ENCODE measurements at places on chromosomes 6 and 20.

DNA sequence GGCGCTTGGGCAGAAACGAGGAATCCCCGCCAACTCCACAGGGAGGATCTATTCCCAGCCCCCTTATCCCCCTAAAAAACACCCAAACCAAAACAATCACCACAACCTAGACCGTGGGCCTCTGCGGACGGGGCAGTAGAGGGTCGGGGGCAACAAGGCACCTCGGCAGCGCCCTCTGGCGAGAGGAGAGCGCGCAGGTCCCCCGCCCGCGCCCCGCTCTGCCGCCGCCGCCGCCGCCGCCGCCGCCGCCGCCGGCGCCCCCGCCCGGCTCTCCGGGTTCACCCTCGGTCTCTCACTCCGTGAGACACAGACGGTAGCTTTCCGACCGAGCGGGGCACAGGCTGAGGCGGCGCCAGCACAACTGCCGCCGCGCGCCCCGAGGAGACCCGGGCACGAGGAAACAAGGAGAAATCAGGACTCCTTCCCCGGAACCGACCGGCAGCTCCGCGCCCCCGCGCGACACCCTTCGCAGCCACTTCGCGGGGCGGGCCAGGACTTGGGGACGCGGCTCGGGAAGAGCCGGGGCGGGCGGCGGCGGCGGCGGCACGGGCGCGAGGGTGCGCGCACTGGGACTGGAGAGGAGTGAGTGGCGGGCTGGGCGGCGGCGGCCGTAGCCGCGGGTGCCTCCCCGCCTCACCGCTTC is at the start of gene SLC35F1:
Gene SLC35F1, plus strand, starts transcription at position 307 of the 643 bp plus-strand sequence.
- DNase-seq = no peak

DNA sequence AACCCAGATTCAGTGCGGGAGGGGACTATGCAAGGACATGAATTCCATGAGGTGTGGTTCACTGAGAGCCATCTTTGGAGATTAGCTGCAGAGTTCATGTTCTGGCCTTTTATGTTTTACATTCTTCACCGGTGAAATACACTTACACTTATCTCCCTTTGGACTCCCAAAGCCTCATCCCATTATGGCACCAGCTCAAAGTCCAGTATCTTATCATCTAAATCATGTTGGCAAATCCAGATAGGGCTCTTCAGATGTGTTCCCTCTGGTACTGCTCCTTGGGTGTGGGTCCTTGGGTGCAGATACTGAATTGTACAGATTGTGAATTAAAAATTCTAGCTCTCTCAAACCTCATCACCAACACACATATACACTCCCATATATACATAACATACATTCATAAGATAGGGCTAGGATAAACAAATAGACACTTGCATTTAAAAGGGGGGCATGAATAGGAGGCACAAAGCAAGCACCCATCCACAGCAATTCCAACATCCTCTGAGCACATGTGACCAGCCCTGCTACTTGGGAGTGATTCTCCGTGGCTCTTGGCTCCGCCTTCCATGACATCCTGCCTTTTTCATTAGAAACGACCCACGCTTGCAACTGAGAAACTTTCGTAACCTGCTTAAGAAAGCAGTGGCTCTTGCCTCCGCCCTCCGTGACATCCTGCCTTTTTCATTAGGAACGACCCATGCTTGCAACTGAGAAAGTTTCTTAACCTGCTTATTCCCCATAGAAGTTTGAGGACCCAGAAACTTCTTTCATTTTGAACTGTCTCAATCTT is 53.6 kb upstream of the LRRC1 start:
- peak; percentile 16 for DNase-seq

- DNase-seq = no peak
Observed at GRCh38 chr6:117167520-117168271, 97.7 kb upstream of the VGLL2 start.

GRCh38 chr6:73691512-73691911 is 4.5 kb upstream of the CD109 start:
- no peak for DNase-seq

GRCh38 chr20:43843096-43843964 is 71.3 kb upstream of the TOX2 start:
- DNase-seq = no peak

- no peak for DNase-seq
Observed at GRCh38 chr6:33456156-33456555, 1.8 kb downstream of the ZBTB9 start.

DNA sequence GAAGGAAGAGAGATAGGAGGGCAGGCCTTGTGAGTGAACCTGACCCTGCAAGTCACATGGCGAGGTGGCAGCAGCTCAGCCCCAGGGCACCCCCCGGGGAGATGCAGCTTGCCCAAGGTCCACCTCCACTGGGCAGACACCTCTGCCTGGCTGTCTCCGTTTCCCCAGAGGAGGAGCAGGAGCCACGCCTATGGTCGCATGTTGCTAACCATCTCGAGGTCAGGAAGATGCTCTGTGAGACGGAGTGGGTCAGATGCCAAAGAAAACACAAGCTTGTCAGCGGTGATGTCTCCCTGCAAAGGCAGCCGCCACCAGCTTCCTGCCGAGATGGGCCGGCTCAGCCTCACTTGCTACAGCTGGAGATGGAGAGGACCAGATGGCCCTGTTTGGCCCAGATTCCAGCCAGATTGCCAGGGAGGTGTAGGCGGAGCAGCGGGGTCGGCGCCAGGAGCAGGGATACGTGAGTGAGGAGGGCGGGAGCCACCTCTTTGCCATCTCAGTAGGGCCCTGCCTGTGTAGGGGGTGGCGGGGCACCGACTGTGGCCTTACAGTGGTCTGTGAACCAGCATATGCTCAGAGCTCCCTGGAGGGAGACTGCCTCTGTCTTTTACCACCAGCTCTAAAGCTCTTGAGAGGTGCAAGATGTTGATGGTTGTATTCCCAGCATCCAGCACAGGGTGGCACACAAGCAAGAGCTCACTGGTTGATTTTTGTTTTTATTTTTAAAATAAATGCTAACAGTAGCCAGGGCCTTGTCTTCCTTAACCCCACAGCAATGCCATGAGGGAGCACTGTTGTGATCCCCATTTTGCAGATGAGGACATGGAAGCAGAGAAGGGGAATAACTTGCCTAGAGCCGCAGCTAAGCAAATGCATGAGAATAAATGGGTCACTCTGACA is 42.9 kb upstream of the FAM83D start:
- DNase-seq = no peak

- DNase-seq = no peak
Observed at GRCh38 chr6:79797163-79797764, 150.1 kb downstream of the ELOVL4 start.

DNA sequence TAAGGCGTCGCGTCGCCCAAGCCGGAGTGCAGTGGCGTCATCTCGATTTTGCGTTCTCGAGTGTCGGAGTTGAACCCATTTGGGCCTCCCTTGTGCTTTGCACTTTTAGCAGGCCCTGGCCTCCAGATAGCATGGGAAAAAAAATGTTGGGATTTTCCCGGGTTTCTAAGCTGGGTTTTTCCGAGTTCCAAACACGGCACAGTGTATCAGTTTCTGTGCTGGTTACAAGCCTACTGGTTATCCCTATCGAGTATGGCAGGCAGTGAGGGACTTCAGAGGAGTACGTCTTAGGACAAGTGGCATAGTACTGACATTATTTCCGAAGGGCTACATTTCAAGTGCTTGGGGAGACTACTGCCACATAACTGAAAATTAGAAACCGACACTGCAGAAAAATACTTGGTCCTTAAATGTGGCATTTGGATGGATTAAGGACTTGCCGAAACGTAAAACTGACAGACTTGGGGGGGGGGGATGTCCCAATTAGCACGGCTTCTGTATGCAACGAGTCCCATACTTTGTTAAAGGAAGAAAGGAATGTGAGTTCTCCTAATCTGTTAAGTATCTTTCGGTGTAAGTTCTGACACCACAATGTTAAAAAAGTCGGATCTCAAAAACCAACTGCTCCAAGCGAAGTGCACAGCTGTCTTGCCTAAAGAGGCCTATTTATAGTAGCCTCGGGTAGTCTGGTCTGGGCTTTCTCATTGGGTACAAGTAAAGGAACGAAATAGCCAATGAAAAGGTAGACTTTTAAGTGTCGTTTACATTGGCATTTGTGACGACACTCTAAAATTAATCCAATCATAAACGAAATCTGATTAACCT is 70.2 kb downstream of the HFE start:
- DNase-seq = peak; percentile 75

DNA sequence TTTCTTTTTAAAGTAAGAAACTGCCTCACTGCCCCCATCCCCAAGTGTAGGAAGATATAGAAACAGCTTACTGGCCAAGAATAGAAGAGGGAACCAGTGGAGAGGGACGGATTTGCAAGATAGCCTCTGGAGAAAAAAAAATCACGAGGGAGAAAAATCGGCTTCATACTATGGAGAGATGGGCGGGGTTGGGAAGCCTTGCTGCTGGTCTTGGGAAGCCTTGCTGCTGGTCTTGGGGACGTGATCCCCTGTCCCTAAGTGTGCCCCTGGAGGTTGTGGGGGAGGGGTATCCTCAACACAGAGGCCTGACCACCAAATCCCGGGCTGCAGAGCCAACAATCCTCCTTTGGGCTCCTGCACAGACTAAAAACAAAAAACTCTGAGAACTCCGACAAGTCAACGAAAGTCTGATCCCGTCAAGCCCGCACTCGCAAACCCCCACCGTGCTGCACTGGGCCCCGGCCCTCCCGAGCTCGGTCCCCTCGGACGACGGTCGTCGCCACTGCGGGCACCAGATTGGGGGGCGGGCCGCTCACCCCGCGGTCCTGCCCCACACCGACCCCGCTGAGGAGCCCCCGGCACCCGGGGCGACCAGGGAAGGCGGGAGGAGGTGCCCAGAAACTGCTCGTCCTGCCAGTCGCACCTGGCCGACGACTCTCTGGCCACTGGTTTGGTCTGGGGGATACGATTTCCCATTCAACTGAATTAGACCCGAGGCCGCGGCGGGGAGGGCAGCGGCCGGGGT is 750 bp downstream of the MAP7 start:
- no peak for DNase-seq

GRCh38 chr6:52285177-52286068 is 881 bp upstream of the MCM3 start:
- DNase-seq = no peak

DNA sequence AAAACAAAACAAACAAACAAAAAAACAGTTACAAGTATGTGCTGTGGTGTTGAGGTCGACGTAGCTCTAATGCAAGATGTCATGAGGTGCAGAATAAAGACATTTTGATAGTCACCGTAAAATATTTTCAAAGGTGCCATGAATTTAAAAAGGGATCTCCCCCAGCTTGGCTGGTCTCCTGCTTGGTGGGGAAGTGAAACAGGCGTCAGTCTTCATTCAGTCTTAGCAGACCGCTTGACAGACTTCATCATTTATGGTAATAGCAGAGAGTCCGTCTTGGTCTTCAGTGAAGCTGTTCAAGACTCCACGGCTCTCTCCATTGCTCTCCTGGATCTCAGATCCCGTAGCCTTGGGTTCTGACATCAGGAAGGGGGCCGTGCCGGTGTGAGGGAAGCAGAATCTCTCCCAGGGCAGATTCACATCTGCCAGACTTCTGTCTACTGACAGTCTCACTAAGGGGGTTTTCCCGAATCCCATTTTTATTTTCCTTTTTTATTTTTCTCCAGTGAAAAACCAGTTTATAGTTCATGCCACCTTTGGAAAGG is 1.6 kb downstream of the SLC24A3 start:
- DNase-seq = no peak

- no peak for DNase-seq
Observed at GRCh38 chr6:89027756-89028155, 52.8 kb upstream of the PNRC1 start.

GRCh38 chr20:49704932-49705336 is 8.7 kb downstream of the B4GALT5 start:
- DNase-seq = no peak

DNA sequence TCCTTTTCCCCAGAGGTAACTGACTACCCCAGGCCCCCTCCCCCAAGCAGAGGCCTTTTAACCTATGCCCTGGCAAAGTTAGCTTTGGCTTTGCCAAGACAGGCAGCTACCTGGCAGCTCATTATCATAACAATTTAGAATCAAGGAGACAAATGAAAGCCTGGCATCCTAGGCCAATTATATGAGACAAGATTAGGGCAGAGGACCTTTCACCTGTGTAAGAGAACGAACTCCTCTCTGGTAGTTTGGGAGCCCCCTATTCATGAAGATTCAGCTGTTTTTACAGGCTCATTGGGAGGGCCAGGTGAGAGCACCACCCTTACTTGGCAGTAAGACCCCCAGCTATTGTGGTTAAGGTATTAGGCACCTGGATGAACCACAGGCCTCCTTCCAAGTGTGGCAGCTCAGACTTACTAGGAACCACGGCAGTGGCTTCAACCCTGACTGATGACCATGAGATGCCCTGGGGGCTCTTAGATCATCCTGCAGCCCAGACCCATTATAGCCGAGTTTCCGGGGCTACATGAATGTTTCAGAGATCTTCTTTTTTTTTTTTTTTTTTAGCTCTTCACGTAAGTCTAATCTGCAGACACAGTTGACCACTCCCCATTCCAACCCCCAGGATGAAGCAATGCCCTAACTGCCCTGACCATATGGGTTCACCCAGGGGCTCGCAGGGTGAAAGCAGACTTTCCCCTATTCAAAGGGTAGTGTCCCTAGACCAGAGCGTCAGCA is 56.2 kb downstream of the RAB44 start:
- no peak for DNase-seq

DNA sequence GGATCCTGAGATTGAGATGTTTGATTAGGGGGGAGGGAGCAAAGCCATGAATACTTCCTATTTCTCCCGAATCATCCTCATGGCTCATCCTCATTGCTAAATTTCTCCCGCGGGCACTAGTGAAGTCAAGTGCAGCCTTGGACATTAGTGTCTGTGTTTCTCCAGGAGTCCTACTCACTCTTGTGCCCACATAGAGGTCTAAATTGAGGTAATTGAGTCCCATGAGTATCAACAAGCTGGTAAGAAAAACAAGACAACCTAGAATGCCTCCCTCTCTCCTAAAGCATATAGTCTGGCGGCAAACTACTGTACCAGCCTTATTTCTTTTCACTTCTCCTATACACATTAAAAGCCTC is 420 bp downstream of the CENPQ start:
- DNase-seq = no peak

- no peak for DNase-seq
Observed at GRCh38 chr6:146429831-146430230, 113.8 kb upstream of the RAB32 start.

DNA sequence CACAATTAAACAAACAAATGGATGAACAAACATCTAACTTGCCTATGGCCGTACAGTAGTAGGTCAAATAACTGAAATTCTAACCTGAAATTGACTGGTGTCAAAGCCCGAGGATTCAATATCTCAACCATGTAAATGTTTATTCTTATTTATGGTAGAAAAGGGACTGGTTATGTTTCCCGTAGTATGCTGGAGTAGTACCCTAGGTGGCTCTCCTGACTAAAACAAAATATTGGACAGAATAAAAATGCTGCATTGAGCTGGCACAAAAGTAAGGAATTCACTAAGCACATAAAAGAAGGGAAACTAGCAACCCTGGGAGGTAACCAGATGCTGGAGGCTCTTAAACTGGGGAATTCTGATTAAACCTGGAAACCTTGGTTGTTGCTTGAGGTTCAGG is 117.1 kb upstream of the PREP start:
- DNase-seq = no peak

DNA sequence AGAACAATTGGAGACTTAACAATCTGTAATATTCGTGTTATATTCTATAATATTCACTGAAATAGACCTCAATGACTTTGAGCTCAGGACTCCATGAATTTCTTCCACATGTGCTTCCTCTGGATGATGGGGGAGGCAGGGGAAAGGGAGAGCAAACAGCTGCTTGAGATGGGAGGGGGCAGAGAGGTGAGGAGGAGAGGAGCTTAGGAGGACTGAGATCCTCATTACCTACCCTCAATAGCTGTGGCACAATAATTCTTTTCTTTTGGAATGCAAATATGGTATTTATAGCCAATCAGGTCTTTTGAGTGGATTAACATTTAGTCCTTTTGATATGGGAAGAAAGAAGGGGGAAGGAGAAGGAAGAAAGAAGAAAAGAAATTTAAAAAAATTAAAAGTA is 64.1 kb upstream of the ZNF217 start:
- no peak for DNase-seq
